AG08395 (cell line): ENCODE measurements at places on chromosomes 16 and 17.

DNA sequence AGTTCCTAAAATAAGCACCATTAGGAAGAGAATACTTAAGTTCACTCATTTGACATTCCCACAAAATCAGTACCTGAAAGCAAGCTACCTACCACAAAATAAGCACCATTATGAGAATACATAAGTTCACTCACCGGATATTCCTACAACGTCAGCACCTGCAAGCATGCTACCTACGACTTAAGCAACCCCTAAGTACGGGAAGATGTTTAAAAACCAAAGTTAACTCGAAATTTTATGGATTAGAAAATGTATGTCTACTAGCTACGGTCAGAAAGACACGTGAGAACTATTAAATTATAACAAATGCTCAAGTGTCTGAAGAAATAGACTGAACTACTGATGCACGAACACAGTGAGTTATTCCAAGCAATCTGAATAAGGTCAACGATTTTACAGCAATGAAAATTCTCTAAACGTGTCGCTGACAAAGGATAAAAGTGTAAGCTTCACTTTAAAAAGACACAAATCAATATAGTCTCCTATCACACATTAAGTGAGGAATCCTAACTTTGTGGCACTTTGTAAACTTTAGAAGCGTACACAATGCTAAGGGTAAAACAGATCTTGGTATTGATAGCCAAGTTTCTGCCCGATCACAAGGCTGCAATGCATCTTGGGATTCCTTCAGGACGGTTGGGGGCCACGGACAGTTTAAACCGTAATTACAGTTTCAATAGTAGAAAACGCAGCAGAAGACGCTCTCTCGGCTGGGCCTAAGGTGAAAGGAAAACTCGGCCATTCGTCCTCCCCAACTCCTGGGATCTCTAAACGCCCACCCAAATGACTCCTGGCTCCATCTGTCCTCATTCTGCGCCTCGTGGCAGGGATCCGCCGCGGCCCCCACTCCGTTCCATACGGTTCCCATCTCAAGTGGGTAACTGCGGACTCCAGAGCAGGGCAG is 1.3 kb downstream of the GSPT1 start:
- peak; percentile 33 for DNase-seq

DNA sequence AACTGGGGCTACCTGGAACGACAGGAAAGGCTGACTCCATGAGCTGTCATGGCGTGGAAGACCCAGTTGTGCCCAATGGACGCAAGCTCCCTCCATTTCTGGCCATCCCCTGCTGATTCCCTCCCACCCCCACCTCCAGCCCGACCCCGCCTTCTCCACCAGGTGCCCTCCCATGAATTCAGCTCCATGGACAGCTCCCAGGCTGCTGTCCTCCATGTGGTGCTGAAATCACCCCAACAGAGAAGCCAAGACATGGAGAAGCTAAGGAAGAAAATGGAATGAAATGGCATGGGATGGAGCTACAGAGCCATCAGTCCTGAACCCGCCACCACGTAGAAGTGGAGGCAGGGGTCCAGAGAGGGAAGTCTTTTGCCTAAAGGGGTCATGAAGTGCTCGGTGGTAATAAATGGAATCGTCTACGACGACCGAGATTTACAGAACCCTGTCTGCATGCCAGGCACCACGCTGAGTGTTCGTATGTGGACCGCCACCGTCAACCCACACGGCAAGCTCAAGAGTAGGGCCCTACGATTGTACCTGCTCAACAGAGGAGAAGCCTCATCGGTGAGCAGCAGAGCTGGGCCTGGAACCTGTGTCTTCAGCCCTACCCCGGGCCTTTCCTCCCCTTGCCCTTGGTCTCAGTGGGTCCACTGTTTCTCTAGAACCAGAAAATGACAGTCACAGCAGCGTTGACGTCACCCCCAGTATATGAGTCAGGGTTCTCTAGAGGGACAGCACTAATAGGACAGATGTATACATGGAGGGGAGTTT is 9.3 kb upstream of the ZC3H18 start:
- DNase-seq, result no peak

GRCh38 chr17:9875441-9875840 is 29.6 kb downstream of the RCVRN start:
- DNase-seq, result peak; percentile 79

- no peak for DNase-seq
These were observed 3.6 kb downstream of the GP1BA start for GRCh38 chr17:4935650-4936049.

GRCh38 chr17:35486920-35487732 is 38.6 kb upstream of the SLFN13 start:
- peak; percentile 57 for DNase-seq

- no peak for DNase-seq
These were observed 130.8 kb downstream of the XYLT1 start for GRCh38 chr16:17339764-17340541.

GRCh38 chr16:14324581-14324980 is 253.5 kb downstream of the MRTFB start:
- DNase-seq, result no peak

- DNase-seq, result peak; percentile 94
These were observed 36.6 kb downstream of the ARHGAP23 start for GRCh38 chr17:38464723-38465390.

GRCh38 chr17:3507869-3508268 is 32.1 kb downstream of the ASPA start:
- no peak for DNase-seq

GRCh38 chr16:83887080-83887479 is 11.8 kb upstream of the MLYCD start:
- DNase-seq, result peak; percentile 37

- no peak for DNase-seq
These were observed 298.4 kb upstream of the SALL1 start for GRCh38 chr16:51449441-51449840.

- no peak for DNase-seq
These were observed 3.3 kb downstream of the MARCHF10 start for GRCh38 chr17:62804822-62805221.

DNA sequence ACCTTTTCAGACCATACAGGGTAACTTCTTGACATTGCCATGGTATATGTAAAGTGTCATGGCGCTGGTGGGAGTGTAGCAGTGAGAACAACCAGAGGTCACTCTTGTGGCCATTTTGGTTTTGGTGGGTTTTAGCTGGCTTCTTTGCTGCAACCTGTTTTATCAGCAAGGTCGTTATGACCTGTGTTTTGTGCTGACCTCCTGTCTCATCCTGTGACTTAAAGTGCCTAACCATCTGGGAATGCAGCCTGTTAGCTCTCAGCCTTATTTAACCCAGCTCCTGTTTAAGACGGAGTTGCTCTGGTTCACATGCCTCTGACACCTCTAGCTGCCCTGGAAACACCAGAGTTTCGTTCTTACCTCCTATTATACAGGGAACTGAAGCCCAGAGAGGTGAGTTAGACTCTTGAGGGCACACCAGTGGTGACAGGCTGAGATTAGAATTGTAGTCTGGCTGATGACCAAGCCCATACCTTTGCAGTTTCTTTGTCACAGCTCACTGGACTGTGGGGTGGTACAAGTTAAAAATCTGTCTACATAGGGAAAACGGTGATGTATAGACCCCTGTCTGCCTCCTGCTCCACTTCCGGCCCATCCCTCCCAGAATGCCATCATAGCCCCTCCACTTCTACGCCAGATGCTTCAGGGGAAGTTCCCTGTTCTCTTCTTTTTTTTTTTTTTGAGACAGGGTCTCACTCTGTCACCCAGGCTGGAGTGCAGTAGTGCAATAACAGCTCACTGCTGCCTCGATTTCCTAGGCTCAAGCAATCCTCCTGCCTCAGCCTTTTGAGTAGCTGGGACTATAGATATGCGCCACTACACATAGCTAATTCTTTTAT is 21.0 kb downstream of the KSR1 start:
- no peak for DNase-seq

- no peak for DNase-seq
These were observed 9.4 kb downstream of the RPAIN start for GRCh38 chr17:5429191-5429887.

GRCh38 chr17:43372273-43372911 is 26.4 kb upstream of the ARL4D start:
- DNase-seq, result no peak

DNA sequence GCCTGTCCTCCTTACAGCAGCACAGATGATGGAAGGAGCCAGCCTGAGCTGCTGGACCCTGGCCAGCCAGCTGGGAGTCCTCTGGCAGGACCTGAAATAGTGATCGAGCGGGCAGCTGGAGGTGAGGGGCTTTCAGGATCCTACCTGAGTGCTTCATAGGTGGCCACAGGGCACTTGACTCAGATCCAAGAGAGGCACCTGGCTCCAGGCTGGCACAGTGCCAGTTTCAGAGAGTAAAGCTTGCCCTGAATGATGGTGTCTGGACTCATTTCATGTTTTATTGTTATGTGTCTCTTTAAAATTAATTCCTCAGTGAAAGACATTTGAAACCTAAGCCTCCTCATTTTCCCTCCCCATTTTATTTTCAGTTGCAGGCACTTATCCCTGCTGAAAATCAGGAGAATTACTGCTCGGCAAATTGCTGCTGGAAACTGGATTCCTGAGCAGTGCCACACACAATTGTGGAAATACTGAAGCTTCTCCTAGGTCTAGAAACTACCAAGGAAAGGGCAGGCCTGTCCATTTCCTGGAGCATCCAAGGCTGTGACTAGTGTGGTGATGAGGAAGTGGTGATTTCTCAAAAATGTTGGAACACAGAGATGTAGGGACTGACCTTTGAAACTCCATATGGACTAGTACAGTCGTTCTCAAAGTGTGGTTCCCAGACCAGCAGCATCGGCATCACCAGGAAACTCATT is 16.1 kb upstream of the ADAMTS18 start:
- no peak for DNase-seq

GRCh38 chr17:7042501-7043181 is 1.3 kb downstream of the SLC16A11 start:
- DNase-seq, result no peak

- DNase-seq, result no peak
These were observed 5.6 kb upstream of the COG1 start for GRCh38 chr17:73187203-73187769.

DNA sequence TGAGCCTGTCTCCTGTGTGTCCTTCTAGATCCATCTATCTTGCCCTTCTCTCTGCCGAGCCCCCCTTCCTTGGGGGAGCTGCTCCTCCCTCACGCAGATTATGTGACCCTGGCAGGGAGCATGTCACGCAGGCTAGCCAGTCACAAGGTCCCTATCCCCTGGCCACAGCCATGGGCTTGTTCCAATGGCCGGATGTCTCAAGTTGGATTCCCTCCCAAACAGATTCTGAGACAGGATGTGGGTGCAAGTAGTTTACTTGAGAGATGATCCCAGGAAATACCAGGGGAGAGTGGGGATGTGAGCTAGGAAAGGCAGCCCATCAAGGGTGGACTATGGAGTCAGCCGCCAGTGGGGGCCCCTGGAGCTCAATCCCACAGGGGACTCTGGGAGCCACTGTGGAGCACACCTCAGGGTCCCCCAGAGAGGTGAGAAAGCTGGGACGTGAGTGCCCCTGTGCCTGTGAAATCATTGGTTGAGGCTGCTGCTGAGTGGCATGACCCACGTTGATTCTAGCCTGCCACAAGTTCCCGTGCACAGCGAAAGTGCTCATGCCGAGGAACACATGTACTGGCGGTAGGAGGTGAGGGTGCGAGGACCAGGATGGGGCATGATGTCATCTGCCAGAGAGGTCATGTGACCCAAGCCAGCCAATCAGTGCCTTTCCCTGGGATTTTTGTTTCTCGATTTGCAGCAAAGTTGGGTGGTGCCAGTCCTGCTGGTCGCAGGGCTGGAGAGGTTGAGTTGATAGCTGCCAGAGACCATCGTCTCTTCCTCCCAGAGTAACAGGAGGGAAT is 6.4 kb upstream of the CRISPLD2 start:
- no peak for DNase-seq

- no peak for DNase-seq
These were observed 591 bp downstream of the DHX38 start for GRCh38 chr16:72094266-72094610.

DNA sequence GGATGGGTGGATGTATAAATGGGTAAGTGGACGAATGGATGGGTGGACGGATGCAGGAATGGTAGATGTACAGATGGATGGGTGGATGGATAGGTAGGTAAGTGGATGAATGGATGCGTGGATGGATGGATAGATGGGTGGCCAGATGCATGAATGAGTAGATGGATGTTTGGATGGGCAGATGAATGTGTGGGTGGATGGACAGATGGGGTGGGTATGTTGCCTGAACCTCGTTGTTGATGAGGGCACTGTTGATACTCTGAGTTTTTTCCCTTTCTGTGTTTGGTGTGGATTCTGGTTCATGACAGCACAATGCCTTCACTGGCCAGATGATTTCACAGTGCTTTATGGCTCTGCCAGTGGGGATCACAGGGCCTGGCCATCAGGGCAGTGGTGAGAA is 208.3 kb downstream of the NPIPB11 start:
- no peak for DNase-seq

DNA sequence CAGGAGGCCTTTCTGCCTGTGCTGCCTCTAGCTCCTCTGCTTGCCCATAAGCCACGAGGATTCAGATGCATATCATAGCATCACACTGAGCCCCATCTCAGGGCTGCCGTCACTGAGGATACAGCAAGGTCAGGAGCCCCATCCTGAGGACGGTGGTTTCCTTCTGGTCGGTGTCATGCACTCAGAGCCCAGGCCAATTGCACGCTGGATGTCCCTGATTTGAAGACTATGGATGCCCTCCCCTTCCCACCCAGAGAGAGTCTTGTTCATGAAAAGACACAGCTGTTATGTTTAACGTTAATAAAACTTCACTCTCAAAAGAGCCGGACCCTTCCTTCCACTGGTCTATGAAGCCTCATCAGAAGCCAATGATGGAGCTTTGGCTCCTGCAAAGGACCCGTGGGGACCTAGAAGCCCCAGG is 19.9 kb downstream of the COTL1 start:
- no peak for DNase-seq

DNA sequence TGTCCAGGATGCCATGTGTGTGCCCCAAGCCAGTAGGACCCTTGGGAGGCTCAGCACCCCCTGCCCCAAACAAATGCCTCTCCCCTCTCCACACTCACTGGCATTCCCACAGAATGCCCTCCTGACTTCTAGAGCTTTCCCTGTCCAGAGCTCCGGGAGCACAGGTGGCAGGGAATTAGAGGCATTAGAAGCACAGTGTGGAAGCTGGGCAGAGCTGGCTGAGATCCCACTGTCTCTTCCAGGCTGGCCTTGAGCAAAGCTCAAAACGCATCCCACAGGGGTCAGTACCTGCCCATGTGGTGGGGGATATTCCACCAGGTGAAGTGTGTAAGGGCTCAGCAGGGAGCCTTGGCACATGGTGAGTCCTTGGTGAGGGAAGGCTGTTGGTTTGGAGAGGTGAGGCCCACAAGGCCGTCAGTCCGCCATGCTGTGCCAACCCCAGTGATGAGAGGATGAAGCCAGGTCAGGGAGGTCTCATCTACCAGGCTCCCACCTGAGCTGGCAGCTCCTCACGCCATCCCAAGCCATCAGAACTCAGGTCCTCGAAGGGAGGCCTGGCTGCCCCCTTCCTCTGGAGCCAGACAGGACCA is 18.1 kb downstream of the ENDOV start:
- no peak for DNase-seq

DNA sequence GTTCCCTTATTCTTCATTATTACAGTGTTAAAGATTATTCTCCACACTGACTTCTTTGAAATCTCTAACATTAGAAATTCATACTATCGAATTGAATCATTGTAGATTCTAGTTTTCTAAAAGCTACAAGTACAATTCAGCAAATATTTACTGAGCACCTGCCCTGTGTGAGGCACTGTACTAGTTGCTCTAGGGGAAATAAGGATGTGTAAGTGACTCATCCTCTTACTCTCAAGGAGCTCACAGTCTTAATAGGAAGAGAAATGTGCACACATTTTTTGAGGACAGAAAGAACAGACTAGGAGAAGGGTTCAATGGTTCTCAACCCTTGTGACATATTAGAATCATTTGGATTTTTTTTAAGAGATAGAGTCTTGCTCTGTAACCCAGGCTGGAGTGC is 7.7 kb upstream of the SLFN12L start:
- no peak for DNase-seq

- DNase-seq, result no peak
These were observed 13.0 kb upstream of the LYRM9 start for GRCh38 chr17:27906226-27906580.
